Cardiac fibroblast (primary cell): ENCODE measurements at places on chromosomes 6 and 20.

DNA sequence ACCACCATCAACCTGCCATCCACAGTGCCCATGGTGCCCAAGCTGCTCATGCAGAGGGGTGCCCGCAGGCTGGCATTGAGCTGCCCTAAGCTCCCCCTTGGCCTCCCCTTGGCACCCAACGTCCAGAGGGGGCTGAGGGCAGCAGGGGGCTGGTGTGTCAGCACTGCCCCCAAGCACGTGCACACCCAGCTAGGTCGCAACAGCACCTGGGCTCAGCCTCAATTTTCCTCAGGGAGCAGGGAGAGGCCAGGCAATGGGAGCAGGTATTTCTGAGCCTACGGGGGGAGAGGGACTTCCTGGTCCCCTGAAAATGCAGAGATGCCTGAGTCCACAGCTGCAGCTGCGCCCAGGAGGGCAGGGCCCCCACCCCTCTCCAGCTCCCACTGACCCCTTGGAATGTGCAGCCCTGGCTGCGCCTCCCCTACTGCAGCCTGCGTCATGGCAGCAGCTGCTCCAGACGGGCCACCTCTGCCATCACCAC lies 204.2 kb downstream of the ANKRD60 start:
- no peak for DNase-seq

- DNase-seq: peak; percentile 95
These were observed 73.1 kb downstream of the HIVEP2 start for GRCh38 chr6:142871910-142872331.

DNA sequence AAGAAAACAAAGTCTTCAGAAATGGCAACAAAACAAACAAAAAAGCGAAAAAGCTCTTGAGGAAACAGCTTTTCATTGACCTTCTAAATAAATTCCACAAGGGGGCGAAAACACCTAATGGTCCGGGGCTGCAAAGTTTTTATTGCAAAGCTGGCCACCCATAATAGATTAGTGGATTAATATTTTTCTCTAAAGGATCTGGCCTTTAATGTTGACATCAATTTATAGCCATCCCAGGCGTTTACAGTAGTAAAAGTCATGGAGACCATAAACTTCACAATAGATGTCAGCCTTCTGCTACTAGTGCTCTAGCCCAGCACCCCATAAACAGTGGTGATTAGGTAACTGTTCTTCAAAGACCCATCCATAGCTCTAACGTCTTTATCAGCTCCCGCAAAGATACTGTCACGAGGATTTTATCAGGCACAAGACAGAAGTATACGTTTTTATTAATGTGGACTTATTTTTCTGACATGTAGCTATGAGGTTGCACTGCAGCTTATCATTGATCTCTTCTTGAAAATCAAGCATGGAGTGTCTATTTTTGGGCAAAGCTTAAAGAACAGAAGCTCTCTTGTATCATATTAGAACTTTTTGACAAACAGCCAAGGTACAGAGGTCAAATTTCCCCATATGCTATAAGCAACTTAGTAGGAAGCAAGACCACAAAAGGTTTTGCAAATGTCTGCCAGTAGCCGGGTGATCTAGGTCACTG lies 4.7 kb downstream of the CITED2 start:
- DNase-seq: peak; percentile 84

- DNase-seq: no peak
These were observed 100.6 kb downstream of the PCSK2 start for GRCh38 chr20:17327185-17328148.

DNA sequence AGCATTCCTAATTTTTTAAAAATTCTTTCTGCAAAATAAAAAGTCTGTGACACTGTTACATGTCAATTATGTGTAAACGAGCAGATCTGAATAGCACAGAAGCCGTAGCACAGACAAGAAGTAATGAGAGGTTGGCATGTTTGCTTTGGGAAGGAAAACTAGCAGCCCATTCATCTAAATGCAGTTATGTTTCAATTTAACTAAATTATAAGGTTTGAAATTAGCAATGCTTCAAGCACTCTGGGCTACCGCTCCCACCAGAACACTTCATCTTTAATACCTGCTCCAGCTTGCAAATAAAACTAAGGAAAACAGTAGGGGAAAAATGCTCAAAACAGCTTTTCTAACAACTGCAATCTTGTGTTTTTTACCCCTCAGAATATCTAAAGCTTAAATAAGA lies 73.9 kb downstream of the PTPRK start:
- DNase-seq: no peak

- DNase-seq: no peak
These were observed 40.4 kb downstream of the SYNJ2 start for GRCh38 chr6:158021814-158022748.

DNA sequence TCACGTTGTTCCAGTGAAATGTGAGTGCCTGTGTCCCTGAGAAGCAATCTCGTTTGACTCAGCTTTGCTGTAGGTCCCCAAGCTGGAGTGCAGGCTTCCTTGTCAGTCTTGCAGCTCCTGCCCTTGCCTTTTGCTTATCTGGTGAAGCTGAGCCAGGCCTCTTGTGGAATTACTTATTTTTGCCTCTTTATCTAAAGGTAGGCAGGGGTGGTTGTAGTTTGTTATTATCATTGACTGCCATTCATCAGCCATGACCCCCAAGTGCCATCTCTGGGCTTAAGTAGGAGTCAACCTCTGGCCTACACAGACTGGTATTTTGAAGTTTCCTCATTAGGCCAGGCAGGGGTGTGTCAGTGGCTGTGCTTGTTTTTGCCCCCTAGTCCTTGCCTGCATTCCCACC lies 2.1 kb downstream of the TMEM14B start:
- no peak for DNase-seq

DNA sequence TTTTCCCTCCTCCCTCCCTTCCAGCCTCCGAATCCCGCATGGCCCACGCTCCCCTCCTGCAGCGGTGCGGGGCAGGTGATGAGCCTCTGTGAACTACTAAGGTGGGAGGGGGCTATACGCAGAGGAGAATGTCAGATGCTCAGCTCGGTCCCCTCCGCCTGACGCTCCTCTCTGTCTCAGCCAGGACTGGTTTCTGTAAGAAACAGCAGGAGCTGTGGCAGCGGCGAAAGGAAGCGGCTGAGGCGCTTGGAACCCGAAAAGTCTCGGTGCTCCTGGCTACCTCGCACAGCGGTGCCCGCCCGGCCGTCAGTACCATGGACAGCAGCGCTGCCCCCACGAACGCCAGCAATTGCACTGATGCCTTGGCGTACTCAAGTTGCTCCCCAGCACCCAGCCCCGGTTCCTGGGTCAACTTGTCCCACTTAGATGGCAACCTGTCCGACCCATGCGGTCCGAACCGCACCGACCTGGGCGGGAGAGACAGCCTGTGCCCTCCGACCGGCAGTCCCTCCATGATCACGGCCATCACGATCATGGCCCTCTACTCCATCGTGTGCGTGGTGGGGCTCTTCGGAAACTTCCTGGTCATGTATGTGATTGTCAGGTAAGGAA lies at the start of gene OPRM1:
Gene OPRM1 (plus strand): TSS at position 10 of the 612 bp plus-strand sequence. CDS start 305 bp downstream, at position 315.
- peak; percentile 12 for DNase-seq

- DNase-seq: no peak
These were observed 38.0 kb downstream of the EFCAB8 start for GRCh38 chr20:32896521-32897280.

DNA sequence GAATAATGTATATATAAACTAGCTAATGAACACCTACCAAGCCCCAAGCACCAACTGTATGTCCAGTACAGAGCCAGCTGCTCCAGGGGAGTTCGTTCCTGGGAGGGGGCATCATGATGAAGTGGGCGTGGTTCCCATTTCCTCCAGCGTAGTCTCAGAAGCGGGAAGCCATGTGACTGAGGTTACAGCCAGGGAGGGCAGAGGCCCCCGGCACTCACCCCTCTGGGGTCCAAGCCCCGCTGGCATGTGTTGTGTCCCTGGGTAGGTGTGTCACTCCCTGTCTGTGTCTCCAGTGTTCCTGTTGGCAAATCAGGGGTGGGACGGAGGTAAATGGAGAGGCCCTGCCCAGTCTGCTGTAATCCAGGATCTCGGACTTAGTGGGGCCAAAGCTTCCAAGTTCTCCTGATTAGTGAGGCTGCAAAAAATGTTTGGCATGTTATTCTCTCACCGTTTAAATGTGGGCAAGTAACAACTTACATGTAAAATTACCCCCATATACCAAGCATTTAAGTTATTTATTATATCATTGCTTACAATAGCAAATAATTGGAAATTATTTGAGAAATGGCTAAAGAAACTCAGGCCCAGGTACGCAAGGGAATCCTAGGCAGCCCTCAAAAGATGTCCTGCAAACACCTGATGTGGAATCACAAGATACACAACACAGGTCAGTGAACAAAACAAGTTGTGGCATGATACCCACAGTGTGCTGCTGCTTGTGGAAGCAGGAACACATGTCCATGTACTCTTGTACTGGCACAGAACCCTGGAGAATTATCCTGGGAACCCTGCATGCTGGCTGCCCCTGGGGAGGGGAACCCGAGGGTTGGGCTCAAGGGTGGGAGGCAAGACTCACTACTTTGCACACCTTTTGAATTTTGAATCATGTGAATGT lies 22.2 kb downstream of the FAM110A start:
- DNase-seq: no peak

DNA sequence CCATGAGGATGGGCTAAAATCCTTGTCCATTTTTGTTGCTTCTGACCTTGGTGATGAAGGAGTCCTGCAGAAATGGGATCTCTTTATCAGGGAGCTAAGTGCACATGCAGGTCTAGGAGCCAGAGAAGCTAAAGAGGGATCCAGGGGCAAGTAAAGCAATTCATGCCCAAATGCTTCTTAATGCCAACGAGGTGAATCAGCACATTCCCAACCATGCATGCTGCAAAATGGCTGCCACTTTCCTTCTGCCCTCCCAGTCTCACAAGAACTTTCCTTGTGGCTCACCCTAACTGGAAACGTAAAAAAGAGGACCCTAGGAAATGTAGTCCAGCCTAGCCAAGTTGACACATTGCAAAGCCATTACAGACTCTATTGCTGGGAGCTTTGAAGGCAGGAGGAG lies 298.4 kb downstream of the MAFB start:
- no peak for DNase-seq

GRCh38 chr6:136226674-136227377 lies 23.3 kb downstream of the MTFR2 start:
- no peak for DNase-seq

- no peak for DNase-seq
These were observed 136.6 kb downstream of the BACH2 start for GRCh38 chr6:90160013-90160412.

- DNase-seq: no peak
These were observed 44.2 kb upstream of the ARFGEF2 start for GRCh38 chr20:48877304-48877703.

DNA sequence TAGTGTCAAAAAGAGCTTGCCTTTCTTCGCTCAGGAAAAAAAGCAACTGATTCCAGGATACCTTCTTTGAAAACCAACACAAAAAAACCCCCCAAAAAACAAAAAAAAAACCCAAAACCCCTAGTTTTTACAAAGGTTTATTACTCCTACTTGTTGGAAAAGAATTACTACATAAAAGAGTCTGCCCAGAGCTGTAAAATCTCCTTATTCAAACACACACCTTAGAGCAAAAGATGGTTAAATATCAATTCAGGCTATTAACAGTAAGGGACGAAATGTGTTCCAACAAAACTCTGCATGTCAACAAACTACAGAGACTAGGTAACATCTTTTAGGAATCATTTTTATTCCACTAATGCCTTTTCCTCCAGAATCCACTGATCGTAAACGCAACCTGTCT lies 42.7 kb downstream of the BCAS1 start:
- no peak for DNase-seq

GRCh38 chr6:41451039-41451438 lies 95.1 kb upstream of the FOXP4 start:
- no peak for DNase-seq
